T1000 (cell line): ENCODE measurements at places on chromosomes 16 and 17.
A peak's percentile ranks its signal among the peaks of the same experiment; 100 is the strongest.

- no peak for DNase-seq
Observed at GRCh38 chr17:32297424-32297823, 31.8 kb downstream of the RHBDL3 start.

- no peak for DNase-seq
Observed at GRCh38 chr17:27616414-27616813, 14.6 kb upstream of the LGALS9 start.

DNA sequence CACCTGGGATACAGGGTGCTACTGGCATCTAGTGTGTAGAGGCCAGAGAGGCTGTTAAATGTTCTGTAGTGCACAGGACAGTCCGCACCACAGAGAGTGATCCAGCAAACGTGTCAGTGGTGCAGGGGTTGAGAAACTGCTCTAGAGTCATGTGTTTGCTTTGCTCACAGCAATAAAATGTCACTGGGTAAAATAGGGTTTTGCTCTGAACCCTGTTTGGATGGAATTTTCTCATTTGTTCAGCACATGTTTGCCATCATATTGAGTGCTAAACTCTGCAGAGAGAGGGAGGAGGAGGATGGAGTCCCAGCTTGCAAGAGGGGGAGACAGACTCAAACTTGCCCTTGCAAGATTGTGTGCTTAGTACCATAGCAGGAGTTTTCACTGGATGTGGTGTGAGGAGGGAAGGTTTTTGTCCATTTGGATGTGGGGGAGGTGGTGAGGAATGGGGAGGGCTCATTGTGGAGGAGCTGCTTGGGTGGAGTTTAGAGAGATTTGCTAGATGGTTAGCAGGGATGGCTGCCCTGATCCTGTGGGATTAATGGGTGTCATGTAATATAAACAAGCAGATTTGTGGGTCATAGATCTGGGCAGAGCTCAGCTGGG lies 11.8 kb downstream of the PLCG2 start:
- no peak for DNase-seq

GRCh38 chr16:67087291-67087690 lies 22.4 kb upstream of the PHAF1 start:
- no peak for DNase-seq

DNA sequence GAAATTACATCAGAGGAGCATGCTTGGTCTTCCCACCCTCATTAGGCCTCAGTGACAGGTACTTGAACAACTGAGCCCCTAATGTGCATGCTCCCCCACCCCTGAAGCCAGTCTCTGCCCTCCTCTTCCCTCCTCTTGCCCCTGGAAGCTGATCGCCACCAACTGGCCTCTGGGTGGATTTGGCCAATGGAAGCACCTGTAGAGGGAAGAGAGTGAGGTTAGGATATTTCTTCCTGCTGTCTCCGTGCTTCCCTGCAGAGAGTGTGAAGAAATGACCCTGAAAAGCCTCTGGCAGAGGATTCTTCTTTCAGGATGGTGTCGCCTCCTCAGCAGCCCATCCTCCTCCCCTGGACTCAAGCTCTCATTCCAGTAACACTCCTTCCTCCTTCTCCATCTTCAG lies 5.9 kb upstream of the CBLN1 start:
- DNase-seq, result no peak

GRCh38 chr17:74746922-74747321 lies 1.5 kb upstream of the NHERF1 start:
- peak; percentile 88 for DNase-seq

DNA sequence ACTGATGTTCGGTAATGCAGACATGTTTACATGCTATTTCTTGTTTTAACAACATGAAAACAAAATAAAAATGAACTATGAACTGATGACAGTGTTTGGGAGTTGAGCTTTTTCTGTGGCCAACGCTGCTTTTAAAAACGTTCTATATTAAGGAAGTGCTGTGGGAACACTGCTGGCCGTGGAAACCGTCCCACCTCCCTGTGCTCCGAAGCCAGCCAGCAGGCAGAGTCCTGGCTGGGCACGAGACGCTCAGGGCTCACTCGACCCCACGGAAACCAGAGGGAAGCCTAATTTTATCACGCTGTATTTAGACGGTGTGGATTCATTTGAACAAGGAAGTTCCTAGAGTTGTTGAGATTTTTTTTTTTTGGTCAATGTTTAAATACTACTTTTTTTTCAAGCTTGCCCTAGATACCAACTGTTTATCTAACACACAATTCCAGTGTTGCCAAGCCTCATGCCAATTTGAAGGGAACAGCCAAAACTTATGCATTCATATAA lies 25.8 kb downstream of the ADCY9 start:
- DNase-seq, result no peak

- no peak for DNase-seq
Observed at GRCh38 chr16:47777220-47777619, 316.1 kb downstream of the PHKB start.

- no peak for DNase-seq
Observed at GRCh38 chr17:80956321-80957190, 35.1 kb upstream of the CHMP6 start.

DNA sequence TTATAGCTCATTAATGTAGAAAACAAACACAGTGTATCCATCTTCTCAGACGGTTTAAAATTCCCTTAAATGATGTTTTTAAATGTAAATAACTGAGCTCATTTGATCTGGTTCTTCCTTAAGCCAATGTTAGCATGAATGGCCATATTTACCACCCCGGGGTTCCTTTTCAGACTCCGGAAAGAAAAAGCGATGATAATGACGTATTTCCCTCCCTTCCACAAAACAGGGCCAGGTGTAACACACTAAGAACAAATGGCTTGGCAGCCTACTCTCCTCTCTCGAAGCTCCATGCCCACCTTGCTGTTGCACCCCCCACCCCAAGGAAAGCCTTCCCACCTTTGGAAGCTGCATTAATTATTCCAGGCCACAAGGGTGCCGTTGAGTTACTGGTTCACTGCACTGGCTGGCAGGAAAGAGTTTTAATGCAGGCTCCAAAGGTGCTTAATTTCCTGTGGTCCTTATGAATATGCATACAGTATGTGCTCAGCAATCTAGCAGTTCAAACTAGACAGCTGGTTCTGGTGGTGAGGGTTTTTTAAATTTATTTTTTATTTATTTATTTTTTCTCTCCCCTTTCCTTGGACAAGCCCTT lies 378.9 kb downstream of the WWOX start:
- DNase-seq, result no peak

- no peak for DNase-seq
Observed at GRCh38 chr17:62816282-62816839, 8.2 kb upstream of the MARCHF10 start.

- DNase-seq, result no peak
Observed at GRCh38 chr17:73061161-73061560, 31.3 kb downstream of the SLC39A11 start.

GRCh38 chr17:42354956-42355843 lies 33.0 kb downstream of the STAT3 start:
- DNase-seq, result no peak

- peak; percentile 71 for DNase-seq
Observed at GRCh38 chr16:57061084-57061905, 31.1 kb upstream of the CPNE2 start.

DNA sequence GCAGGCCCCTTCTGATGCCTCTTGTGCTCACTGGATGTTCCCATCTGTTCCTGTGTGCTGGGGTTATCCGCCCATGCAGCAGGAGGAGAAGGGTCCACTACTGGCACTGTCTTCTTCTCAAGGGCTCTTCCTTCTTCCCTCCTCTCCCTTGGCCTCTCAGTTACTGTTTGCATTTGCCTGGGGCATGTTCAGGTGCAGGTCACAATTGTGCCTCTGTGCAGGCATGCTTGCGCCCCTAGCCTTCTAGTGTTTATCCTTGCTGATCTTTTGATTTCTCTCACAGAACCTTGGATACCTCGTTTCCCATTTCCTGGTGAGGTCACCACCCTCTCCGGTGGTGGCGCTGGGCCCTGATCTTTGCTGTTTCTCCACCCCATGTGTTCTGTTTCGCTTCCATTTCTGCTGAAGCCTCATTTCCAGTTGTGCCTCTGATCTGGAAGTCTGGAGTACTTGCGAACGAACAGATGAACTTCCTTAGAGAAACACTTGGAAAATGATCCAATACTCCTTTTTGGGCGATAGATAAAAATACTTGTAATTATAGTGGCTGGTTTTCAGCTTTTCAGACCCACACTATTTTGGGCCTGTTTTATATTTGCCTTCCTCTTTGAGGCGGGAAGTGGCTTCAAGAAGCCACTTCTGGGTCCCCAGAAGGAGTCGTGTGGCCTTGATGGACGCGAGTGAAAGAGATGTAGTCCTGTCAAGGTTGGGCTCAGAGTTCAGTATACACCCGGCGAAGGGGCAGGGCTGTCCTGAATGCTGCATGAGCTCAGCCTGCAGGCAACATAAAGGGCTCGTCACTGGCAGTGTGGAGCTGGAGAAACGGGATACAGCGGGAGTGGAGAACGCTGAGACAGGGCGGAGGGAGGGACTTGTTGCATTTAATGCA lies 312.9 kb downstream of the SNX29 start:
- no peak for DNase-seq

DNA sequence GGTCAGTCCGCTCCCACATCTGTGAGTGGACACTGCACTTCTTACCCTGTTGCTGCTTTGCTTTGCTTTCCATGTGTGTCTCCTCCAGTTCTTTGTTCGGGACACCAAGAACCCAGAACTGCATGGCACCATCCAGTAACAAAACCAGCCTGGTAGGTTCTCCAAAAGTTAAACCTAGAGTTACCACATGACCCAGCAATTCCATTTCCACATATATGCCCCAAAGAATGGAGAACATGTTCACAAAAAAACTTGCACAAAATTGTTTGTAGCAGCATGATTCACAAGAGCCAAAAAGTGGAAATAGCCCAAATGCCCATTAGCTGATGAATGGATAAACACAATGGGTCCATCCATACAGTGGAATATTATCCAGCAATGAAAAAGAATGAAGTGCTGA lies 10.3 kb upstream of the CCL22 start:
- DNase-seq, result no peak

- DNase-seq, result no peak
Observed at GRCh38 chr17:62727916-62728672, 80.0 kb downstream of the MARCHF10 start.

DNA sequence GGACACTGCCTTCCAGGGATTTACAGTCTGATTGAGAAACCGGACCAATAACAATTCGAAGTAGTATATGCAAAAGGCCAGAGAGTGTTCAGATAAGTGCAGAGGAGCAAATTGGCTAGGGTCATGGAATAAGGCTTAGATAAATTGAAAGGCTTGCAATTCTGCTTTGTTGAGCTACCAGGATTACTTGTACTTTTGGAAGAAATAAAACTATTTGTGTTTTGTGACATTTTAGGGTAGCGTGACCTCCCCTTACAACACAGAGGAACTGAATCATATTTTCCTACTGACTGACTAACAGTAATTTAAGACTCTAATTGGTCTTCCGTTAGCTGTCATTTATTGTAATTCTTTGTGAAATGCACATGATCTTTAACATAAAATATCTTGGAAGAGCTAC lies 104.7 kb downstream of the PITPNC1 start:
- DNase-seq, result no peak

DNA sequence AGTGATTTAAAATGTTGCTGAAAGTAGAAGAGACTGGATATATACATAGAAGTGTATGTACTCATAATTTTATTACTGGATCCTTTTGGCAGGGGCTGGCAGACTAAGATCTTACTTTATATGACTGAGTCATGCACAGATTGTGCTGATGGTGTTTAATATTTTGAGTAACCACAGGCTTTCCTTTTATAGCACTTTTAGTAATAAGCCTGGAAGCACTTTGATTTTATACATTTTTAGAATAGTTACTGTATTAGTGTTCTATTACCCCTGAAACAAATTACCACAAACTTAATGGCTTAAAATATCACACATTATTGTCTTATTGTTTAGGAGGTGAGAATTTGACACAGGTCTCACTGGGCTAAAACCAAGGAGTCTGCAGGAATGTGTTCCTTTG lies 113.4 kb upstream of the CDH8 start:
- DNase-seq, result no peak

- no peak for DNase-seq
Observed at GRCh38 chr17:49404906-49405305, 9.8 kb downstream of the PHB1 start.

- no peak for DNase-seq
Observed at GRCh38 chr16:9964426-9964825, 217.8 kb downstream of the GRIN2A start.

DNA sequence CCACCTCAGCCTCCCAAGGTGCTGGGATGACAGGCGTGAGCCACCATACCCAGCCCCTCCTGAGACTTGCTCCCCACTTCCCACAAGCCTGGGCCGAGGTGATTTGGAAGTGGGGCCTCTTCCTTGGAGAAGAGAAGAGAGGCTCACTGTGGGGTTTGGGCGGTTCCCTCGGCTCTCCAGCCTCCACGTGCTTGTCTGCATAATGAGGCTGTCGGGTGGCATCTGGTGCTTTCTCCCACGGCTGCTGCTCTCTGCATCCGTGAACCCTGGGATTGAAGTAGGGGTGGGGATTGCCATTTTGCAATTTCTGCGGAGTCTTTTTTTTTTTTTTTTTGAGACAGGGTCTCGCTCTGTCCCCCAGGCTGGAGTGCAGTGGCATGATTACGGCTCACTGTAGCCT lies 101.4 kb downstream of the RAP1GAP2 start:
- DNase-seq, result no peak

DNA sequence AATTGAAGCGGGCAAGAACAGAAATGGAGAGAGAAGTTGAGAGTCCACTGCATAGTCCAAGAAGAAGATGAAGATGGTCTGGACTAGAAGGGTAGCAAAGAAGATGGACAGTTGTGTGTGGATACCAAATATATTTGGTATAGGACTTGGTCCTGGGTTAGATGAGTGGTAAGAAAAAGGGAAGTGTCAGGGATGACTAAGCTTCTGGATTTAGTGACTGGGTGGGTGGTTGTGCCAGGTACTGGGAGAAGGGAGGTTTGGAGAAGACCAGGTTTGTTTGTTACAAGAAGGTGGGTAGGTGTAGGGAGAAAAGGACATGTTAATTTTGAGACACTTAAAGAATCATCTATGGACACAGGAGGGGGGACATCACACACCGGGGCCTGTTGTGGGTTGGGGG lies 5.4 kb downstream of the VMP1 start:
- no peak for DNase-seq

DNA sequence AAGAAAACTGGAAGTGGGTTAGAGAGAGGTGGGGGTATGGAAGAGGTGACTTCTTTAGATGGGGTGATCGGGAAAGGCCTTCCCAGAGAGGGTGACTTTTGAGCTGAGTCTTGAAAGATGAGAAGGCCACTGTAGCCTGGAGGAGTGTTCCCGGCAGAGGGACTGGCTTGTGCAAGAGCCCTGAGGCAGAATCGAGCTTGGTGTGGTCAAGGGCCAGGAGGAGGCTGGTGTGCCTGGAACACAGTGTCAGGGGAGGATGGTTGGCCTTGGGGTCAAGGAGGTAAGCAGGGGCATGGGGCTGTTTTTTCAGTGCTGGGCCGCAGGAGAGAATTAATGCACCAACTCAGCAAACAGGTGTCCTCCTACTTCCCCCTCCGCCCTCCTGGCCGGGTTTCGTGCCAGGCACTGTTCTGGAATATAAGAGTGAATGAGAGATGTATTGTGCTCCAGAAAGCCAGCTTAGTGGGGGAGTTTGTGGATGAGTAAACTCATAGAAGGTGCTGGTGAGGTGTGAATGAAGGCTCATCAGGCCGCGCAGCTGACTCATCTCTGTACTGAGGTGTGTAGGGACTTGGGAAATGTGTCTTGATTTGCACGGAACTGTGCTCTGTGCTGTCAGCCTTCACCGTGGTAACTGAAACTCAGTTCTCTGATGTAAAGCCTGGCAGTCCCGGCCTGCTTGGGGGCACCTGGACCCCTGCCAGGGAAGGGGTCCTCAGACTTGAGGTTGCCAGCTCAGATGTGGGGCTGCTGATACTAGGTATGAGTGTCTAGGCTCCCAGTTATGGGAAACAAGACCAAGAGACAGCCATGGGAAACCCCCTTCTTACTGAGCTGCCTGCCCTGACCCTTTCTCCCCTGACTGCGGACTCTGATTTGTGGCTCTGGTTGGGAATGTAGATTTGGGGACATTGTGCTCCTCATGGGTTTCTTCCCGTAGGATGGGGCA lies 15.3 kb downstream of the KSR1 start:
- DNase-seq, result peak; percentile 82
